Central memory CD4-positive, alpha-beta T cell (primary cell): ENCODE measurements at places on chromosomes 5 and 9.

GRCh38 chr9:31183866-31184265, 1200.6 kb upstream of the ACO1 start:
- no peak for DNase-seq

GRCh38 chr9:134551644-134552348, 89.8 kb upstream of the COL5A1 start:
- DNase-seq = no peak

- DNase-seq = no peak
Observed at GRCh38 chr9:25505644-25506043, 172.6 kb downstream of the TUSC1 start.

DNA sequence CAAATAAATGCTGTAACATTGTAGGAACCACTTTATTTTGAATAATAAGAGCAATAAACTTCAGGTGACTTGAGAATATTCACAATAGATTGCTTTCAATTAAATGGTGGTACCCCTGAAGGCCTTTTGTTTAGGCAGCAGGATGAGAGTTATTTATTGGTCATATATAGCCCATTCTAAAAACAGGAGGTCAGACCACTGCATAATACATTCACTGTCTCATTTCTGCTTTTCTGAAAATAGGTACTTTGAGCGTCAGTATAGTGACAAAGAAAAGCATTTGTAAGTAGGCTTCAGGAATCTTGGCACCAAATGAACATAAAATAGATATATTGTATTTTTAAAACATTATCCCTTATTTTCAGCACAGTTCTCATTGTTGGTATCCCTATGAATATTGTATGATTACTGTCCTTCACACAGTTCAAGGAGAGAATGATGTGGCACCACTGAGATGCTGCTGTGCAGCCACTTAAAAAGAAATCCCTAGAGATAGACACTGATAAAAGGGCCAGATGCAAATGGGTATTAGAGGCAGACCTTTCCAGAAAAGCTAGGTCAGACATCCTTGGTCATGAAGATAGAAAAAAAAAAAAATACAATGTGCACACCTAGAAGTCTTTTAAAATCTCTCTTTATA, 381.8 kb upstream of the ST8SIA4 start:
- no peak for DNase-seq

DNA sequence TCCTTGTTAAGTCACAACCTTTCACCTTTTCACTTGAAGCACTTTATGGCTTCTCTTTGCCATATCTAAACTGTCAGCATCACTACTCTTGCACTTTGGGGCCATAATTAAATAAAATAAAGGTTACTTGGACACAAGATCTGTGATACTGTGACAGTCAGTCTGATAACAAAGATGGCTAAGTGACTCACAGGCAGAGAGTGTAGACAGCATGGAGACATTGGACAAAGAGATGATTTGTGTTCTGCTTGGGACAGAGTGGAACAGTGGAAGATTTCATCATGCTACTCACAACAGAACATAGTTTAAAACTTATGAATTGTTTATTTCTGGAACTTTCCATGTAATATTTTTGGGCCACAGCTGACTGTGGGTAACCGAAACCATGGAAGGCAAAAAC, 81.7 kb upstream of the SMC5 start:
- DNase-seq = no peak

DNA sequence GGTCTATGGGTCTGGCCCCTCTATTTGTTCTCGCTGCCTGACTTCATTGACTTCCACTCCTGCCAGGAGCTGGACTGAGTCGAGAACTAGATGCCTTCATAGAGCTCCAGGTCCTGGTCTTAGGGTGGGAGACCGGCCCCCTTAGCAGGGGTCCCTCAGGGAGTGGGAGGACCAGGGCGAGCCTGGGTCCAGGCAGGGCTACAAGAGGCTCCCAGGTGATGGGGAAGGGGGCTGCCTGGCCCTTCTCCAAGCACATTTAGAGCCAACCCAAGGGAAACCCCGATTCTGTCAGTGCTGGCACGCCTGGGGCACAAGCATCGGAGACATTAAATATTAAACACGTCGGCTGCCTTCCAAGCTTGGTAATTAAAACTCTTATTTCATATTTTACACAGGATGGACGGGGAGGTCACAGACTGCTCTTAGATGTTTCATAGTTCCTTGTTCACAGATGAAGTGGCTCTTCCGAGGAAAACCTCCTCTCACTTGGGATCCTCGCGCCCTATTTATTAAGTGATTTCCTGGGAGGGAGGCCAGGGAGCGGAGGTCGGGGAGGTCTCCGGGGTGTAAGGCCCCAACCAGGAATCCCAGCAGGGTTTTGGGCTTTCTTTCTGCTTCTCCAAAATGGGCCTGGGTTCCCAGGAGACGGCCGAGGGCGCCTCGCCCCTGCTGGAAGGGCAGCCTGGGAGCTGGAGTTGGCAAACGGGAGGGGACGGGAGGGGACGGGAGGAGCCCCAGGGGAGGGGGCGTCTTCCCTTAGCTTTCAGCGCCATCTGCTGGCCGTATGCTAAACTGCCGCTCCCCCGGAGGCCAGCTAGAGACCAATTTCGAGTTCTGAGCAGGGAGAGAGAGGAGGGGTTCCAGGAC, 23.4 kb upstream of the ZBTB43 start:
- peak; percentile 66 for DNase-seq

GRCh38 chr5:158807946-158808345, 291.8 kb downstream of the EBF1 start:
- no peak for DNase-seq

GRCh38 chr9:16213781-16214515, 656.5 kb downstream of the BNC2 start:
- DNase-seq = no peak

GRCh38 chr5:53730943-53731342, 170.5 kb downstream of the NDUFS4 start:
- DNase-seq = no peak

- DNase-seq = no peak
Observed at GRCh38 chr5:38184627-38185026, 73.7 kb upstream of the EGFLAM start.

- no peak for DNase-seq
Observed at GRCh38 chr9:136543830-136544547, 1.9 kb downstream of the NOTCH1 start.

DNA sequence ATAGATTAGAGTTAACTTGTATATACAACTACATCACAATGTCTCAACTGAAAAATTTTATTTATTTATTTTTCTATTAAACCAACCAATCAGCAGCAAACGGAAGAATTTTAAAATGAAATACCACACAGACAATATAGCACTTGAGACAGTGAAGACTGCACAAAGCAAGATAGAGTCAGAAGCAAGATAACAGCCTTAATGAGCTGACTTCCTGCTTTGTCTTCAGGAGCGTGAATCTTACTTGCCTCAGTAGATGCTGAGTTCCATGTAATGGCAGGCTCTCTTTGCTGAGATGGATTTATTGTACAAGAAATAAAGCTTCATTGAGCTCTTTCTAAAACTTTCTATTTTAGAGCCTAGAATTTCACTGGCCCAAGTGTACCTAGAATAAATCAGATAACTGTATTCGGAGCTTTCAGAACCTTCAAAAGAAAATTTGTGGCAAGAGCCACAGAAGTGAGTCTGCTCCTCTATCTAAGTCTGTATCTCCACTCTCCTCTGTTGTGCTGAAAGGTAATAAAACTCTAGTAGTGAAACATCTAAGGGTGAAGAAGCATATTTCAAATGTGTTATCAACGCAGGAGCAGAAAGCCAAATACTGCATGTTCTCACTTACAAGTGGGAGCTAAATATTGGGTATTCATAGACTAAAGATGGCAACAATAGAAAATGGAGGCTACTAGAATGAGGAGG, 83.3 kb upstream of the ANKRD55 start:
- DNase-seq = no peak

DNA sequence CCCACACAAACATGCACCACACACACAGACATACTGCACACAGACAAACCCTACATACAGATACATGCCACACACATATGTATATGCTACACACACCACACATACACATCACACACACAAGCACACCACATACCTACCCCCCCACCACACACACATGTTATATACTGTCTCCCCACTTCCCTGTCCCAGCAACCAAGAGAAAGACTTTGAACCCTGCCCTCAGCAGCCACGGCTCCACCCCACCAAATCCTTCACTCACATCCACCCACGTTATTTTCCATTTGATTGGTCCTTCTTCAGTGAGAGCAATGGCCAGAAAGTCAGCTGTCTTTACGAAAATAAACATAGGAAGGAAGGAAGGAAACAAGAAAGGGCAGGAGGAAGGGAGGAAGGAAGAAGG, 479.8 kb downstream of the DIRAS2 start:
- no peak for DNase-seq

DNA sequence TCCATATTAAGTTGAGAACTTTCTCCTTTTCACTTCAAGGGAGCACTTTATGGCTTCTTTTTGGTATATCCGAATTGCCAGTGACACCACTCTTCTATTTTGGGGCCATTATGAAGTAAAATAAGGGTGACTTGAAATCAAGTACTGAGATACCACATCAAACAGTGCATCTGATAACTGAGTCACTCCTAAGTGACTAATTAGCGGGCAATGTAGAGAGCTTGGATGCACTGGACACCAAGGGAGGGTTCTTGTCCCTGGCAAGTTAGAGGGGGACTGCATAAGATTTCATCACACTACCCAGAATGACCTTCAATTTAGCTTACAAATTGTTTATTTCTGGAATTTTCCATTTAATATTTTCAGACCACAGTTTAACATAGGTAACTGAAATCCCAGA, 813.9 kb upstream of the CDH10 start:
- DNase-seq = no peak

DNA sequence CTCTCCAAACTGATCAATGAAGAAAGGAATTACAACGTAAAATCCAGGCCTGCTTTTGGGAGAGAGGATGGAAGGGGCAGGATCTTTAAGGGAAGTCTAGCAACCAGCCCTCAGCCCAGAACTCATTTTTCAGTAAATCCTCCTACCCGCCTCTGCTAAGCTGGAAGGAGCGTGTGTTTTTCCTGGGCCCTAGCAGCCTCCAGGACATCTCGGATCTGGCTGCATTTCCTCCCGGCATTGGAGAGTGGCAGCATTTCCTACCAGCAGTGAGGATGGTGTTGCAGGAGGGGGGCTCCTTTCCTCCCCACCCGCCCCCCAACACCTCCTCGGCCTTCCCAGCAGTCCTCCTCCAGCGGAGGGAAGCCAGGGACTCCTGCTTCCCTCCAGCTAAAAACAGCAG, 54.5 kb downstream of the DCP2 start:
- DNase-seq = no peak

GRCh38 chr5:10786835-10787234, 25.8 kb upstream of the DAP start:
- DNase-seq = no peak

DNA sequence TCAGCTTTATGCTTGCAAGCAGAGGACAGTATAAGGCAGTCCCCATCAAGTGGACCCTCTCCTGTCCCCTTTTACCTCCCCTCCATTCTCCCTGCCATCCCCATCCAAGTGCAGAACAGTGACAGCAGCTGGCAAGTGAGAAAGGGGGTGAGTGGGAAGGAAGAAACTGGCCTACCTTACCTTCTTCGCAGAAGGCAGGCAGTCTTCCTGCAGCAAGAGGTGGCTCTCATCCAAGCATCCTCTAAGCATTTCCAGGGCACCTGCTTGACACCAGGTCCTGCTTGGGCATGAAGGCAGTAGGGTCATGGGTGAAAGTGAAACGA, 77.3 kb upstream of the SH3PXD2B start:
- DNase-seq = no peak

- no peak for DNase-seq
Observed at GRCh38 chr5:131318455-131318854, 54.6 kb downstream of the CDC42SE2 start.

- DNase-seq = no peak
Observed at GRCh38 chr5:123771715-123772114, 259.7 kb downstream of the CSNK1G3 start.

GRCh38 chr9:132732326-132733259, 62.3 kb downstream of the GTF3C4 start:
- DNase-seq = no peak

- no peak for DNase-seq
Observed at GRCh38 chr9:105637787-105638395, 24.4 kb upstream of the TAL2 start.

GRCh38 chr5:97499605-97500004, 316.6 kb upstream of the RIOK2 start:
- no peak for DNase-seq

DNA sequence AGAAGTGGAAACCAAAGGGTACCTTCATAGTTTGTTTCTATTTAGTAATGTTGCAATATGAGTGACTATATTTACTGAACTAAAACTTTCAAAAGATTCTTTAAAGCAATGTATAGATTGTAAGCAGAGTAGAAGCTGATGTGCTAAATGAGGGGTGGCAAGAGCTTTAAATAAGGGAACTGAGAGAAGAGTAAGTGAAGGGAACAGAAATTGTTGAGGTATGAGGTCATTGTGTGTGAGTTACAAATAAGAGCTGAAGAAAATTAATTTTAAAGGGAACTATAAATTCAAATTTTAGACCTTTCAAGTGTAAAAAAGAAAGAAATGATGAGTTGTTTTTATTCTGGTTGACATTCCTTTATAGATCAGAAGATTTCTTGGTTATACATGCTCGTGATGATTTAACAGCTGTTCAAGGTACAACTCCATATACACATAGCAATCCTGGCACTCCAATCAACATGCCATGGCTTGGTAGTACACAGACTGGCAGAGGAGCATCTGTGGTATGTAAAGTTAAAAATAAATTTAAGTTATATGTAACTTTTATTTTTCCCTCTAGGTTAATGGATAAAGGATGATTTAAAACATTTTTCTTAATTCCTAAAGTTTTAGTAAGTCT, 135.1 kb upstream of the TNFAIP8 start:
- DNase-seq = no peak

DNA sequence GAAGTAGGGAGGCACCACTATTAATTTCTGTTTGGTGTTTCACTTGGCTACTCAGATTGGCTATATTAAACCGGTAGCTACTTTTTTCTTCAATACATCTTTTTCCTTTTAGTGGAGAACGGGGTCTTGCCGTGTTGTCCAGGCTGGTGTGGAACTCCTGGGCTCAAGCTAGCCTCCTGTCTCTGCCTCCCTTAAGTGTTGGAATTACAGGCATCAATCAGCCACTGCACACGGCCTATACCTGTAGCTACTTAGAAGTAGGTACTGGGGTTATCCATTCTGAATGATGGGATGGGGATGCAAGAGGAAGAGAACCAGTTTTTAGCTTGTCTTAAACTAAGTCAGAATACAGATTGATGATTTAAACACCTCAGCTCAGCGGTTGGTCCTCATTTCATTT, 1.7 kb downstream of the UBE2D2 start:
- no peak for DNase-seq

DNA sequence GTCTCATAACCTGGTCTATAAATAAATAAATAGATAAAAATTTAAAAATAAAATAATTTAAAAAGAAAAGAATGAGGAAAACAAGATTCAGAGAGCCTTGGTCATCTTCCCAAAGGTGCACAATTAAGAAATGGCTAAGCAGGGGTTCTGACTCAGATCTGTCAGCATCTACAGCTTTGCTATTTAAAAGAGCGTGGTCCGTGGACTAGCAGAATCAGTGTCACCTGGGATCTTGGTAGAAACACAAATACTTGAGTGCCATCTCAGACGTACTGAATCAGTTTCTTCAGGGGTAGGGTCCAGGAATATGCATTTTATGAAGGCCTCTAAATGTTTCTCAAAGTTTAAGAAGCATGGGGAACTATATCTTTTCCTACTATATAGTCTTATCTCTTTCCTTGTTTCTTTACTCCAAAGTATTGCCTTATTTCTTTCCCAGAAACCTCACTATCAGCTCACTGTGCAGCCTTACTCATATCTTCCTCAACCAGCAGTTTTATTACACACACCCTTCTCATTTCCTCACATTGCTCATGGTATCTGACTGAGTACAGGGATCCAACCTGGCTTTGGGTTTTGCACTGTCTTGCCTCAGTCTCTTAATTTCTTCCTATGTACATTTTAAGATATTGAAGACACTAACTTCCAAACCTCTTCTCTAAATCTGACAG, 58.6 kb downstream of the TMC1 start:
- no peak for DNase-seq

GRCh38 chr5:157574456-157575380, 857 bp downstream of the ADAM19 start:
- peak; percentile 29 for DNase-seq
